ENCODE measurements at places on chromosomes 12 and 14.

DNA sequence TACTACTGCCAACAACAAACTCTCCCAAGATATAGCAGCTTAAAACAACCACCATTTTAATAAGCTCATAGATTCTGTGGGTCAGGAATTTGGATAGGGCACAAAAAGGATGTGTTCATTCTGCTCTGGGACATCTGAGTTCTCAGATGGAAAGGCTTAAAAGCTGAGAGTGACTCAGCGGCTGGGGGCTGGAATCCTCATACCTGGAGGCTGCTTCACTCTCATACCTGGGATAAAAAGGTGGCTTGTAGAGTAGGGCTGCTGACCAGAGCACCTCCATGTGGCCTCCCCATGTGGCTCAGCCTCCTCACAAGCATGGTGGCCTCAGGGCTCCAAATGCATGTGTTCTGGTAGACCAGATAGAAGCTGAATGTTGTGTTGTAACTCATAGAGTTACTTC, 20.2 kb upstream of the PELI2 start:
- no peak for DNase-seq

DNA sequence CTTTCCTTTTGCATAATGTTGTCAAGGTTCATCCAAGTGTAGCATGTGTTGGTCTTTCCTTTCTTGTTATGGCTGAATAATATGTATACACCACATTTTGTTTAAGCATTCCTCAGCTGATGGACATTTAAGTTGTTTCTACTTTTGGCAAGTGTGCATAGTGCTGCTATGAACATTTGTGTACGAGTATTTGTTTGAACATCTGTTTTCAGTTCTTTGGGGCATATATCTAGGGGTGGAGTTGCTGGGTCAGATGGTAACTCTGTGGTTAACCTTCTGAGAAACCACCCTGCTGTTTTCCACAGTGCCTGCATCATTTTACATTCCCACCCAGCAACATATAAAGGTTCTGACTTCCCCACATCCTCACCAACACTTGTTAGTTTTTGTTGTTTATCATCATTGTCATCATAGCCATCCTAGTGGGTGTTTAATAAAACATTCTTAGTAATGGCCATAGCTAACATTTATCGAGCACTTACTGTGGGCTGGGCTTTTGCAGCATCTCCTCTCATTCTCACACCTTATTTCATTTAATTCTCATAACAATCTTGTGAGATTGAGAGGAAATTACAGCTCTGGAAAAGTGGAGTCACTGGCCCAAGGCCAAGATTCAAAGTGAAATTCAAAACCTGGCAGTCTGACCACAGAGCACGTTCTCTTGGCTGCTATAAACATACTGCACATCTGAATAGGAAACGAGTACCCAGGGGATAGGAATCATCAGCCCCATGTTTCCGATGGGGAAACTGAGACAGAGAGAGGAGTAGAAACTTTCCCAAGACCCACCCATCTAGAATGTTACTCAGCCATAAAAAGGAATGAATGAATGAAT, 193.6 kb downstream of the KSR2 start:
- DNase-seq, result peak; percentile 12

GRCh38 chr12:102993537-102993936, 36.1 kb downstream of the ASCL1 start:
- DNase-seq, result no peak

GRCh38 chr12:85310456-85311076, 30.5 kb downstream of the ALX1 start:
- no peak for DNase-seq

DNA sequence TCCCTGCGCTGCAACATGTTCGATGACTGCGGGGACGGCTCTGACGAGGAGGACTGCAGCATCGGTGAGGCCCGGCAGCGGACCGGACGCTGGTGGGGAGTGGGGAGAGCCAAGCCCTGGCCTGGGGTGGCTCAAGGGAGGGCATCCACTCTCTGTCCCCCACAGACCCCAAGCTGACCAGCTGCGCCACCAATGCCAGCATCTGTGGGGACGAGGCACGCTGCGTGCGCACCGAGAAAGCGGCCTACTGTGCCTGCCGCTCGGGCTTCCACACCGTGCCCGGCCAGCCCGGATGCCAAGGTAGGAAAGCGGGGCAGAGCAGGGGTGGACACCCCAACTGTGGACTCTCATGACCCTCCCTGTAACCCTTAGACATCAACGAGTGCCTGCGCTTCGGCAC, 11.4 kb upstream of the NXPH4 start:
- DNase-seq, result no peak

DNA sequence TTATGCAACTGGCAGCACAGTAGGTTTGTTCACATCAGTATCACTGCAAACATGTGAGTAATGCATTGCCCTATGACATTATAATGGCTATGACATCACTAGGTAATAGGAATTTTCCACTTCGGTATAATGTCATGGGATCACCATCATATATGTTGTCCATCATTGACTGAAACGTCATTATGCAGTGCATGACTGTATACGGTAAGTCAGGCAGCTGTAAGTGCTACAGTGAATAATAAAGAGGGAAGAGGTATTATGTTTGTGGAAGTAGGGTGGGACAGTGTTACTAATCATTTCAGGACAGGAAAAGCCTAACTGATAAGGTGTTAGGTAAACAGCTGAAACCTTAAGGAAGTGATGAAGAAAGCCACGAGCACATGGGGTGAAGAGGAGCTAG, 68.1 kb downstream of the ANO4 start:
- no peak for DNase-seq

GRCh38 chr12:51997136-51997535, 9.6 kb upstream of the TAMALIN start:
- DNase-seq, result no peak

- no peak for DNase-seq
Observed at GRCh38 chr14:58297412-58297761, 968 bp upstream of the ARID4A start.

- DNase-seq, result no peak
Observed at GRCh38 chr12:55637467-55637866, 775 bp downstream of the OR10P1 start.

GRCh38 chr14:96802963-96803362, 5.8 kb downstream of the VRK1 start:
- no peak for DNase-seq

DNA sequence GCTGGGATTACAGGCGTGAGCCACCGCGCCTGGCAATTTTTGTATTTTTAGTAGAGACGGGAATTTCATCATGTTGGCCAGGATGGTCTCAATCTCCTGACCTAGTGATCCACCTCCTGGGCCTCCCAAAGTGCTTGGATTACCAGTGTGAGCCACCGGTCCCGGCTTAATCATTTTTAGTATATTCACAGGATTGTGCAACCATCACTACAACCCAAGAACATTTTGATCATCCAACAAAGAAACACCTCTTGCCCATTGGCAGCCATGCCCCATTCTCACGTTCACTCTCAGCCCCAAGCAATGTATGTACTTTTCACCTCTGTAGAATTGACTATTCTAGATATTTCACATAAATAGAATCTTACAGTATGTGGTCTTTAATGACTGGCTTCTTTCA, 19.9 kb downstream of the SP1 start:
- DNase-seq, result no peak

Data from fibroblast of skin of left biceps (primary cell).